ENCODE measurements at places on chromosomes 5 and 9.

DNA sequence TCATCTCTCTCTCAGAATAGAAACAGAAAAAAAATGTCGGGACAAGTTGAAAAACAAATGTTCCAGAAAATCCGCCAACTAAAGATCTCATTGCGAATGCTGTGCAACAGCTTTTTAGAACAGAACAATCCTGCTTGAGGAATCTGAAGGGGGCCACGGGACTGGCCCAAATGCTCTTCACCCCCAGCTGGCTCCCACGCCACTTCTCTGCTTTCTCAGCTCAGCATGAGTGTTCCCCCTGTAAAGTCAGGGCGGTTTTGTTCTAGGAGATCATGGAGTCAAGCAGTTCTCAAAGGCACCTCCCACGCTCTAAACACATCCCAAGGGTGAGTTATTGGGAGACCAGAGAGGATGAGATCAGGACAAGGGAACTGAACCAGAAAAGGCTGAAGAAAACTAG is 31.5 kb downstream of the DIRAS2 start:
- no peak for DNase-seq

GRCh38 chr9:108636013-108636412 is 219.8 kb downstream of the ACTL7B start:
- no peak for DNase-seq

DNA sequence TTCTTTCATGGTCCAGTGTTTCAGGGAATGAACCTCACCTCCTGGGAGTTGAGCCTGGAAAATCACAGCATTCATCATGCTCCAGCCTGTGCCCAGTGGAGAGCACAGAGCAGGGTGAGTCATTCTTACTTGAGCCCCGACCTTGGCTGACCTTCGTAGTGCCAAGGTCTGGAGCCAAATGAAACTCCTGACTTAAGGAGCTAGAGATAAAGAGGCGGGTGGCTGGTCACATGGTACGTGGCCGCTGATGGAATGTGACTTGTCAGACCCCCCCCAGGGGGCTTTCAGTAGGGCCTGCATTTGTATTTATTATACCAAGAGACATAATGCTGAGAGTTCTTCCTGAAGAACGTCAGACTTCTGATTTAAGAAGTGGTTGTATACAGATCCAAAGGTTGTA is 15.0 kb upstream of the PIP5K1B start:
- peak; percentile 52 for DNase-seq

DNA sequence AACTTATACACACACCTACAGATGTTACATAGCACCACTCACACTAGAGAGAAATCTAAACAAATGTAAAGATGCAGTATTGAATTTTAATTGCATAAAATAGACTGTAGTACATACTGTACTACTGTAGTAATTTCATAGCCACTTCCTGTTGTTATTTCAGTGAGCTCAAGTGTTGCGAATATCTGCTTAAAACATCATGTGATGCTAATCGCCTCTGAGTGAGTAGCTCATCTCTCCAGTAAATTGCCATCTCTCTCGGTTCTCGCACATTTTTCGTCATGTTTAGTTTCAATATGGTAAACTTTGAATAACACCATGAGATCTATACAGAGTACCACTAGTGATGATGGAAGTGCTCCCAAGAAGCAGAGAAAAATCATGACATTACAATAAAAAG is 22.0 kb upstream of the ARHGEF28 start:
- DNase-seq: no peak

GRCh38 chr5:89443508-89443907 is 560.5 kb upstream of the MEF2C start:
- DNase-seq: no peak

GRCh38 chr5:136133922-136134379 is 1.3 kb downstream of the SMAD5 start:
- DNase-seq: no peak

GRCh38 chr5:33631786-33632185 is 191.0 kb downstream of the TARS1 start:
- DNase-seq: peak; percentile 35

DNA sequence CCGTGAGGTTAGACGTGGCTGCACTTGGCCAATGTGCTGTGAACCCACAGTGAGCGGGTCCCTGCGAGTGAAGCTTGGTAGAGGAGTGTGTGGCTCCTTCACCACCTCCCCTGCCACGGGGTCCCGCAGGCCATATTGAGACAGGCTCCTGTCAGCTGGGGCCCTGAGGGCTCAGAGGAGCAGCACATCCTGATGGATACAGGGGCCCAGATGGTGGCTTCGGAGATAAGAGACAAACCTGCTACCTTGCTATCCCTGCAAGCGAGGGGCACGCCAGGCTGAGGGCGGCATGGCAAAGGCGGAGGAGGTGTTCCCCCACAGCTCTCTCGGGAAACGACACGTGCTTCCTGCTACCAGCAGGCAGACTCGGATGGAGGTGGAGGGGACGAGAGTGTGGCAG is 33.1 kb downstream of the SLC6A3 start:
- DNase-seq: no peak

Measured in fibroblast of the aortic adventitia (primary cell).